ENCODE measurements at places on chromosomes 6 and 20.

- peak; percentile 77 for DNase-seq
Measured at GRCh38 chr6:83511901-83512681, at the start of gene PRSS35. TSS of gene PRSS35 (plus strand) at chr6:83512534. CDS start at chr6:83523442, 10,908 bp downstream.

DNA sequence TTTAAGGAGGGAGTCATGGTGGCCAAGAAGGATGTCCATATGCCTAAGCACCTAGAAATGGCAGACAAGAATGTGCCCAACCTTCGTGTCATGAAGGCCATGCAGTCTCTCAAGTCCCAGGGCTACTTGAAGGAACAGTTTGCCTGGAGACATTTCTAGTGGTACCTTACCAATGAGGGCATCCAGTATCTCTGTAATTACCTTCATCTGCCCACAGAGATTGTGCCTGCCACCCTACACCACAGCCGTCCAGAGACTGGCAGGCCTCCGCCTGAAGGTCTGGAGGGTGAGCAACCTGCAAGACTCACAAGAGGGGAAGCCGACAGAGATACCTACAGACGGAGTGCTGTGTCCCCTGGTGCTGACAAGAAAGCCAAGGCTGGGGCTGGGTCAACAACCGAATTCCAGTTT, 115.0 kb downstream of the HFE start:
- no peak for DNase-seq

GRCh38 chr6:144655376-144655775, 370.2 kb downstream of the UTRN start:
- DNase-seq: no peak

DNA sequence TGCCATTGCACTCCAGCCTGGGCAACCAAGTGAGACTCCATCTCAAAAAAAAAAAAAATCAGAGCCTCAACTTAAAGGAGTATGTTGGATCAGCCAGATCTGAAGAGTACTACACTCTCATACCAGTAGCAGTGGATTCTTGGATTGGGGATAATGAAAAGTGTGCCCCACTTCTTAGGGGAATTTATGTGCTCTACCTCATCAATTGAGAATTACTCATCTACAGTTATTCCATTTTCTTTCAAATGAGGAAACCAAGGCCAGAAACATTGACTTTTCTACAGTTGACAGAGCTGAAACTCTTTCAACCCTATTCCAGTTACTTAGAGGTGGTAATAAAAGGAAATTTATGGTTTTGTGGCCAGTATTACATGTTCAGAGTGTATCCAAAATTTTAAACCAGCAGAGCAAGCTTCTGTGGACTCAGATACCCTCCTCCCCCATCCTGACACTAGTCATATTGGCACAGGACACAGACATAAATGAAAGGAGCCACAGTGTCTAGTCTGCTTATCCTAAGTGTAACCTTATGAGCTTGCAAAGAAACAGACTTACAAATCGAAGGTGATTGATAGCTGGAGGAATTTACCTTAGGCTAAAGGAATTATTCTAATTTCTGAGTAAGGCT, 51.2 kb downstream of the ORC3 start:
- DNase-seq: no peak

GRCh38 chr6:141394565-141395051, 738.1 kb upstream of the GJE1 start:
- peak; percentile 16 for DNase-seq
